ENCODE measurements at places on chromosomes 7 and 10.

- DNase-seq, result peak; percentile 18
These were observed 45.5 kb downstream of the DPYSL4 start for GRCh38 chr10:132232023-132232951.

GRCh38 chr10:50452603-50453002, 171.2 kb downstream of the SGMS1 start:
- DNase-seq, result no peak

DNA sequence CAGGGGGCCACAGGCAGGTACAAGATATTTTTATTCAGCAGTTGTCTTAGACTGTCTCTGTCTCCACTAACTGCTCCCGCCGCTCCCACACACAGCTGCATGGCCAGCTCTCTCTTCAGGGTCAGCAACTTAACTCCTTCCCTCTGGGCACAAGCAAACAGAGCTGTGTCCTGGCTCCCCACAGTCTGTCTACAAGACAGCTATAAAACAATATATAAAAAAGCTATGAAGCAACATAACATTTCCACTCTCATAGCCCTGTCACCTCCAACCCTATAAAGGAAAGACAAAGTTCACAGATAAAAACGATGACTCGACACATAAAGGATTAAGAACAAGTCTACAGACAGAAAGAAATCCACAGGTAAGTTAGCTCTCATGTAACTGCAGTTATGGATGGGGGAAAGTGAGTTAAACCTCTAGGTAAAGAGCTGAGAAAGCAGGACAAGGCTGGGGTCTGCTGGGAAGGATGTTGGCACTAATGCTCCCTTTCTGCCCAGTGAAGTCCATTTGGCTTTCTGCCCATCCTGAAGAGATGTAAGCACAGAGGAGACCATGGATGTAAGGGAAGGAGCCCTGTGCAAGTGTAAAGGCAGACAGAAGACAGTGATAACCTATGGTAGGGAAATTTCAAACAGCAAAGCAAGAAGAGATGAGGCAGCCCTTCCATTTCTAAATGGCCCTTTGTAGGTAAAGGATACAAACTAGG, 27.0 kb downstream of the RAPGEF5 start:
- no peak for DNase-seq

- DNase-seq, result no peak
These were observed 42.1 kb downstream of the CFAP46 start for GRCh38 chr10:132900211-132900756.
